ENCODE measurements at places on chromosomes 4 and X.

DNA sequence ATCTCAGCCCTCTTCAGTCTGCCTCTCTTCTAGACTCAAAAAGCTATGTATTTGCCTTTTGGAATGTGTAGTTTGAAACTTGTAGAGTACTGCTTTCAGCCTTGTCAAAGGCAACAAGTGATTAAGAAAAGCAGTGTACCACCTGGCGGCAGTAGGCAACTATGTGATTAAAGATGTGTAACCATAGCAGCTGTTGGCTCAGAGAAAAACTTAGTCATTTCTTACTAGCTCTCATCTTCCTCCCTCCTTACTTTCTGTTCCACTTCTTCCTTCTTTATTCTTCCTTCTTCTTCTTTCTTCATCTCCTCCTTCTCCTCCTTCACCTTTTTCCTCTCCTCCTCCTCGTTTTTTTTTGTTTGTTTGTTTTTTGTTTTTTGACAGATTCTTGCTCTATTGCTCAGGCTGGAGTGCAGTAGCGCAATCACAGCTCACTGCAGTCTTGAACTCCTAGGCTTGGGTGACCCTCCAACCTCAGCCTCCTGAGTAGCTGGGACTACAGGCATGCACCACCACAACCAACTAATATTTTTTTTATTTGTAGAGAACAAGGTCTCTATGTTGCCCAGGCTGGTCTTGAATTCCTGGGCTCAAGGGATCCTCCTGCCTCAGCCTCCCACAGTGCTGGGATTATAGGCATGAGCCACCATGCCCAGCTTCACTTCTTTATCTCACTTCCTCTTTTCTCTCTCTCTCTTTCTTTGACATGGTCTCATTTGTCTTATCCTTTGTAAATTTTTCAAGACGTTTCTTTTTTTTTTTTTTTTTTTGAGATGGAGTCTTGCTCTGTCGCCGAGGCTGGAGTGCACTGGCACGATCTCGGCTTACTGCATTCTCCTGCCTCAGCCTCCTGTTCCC lies 32.6 kb downstream of the ABHD18 start:
- DNase-seq: no peak

- DNase-seq: no peak
Observed at GRCh38 chr4:151604238-151604637, 156.6 kb downstream of the GATB start.

- no peak for DNase-seq
Observed at GRCh38 chrX:16814597-16814996, 28.3 kb downstream of the TXLNG start.

GRCh38 chr4:94389595-94390267 lies 47.1 kb upstream of the HPGDS start:
- no peak for DNase-seq

GRCh38 chr4:11021333-11021732 lies 336.8 kb upstream of the CLNK start:
- DNase-seq: no peak

DNA sequence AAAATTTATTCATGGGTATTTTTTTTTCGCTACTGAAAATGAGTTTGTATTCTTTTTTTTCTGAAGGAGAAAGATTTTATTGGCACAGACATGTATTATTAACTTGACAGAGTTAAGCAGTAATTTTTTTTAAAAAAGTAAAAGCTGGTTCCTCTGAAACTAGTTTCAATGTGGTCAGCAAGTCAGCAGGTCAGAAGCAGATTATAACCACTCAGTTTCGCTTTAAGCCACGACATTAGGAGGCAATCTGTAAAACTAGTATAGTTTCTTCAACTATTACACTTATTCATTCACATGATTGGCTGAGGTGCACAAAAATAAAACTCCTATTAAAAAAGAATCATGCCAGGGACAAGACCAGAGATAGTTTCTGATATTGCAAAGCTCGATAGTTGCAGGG lies 714.2 kb upstream of the PCDH7 start:
- no peak for DNase-seq

GRCh38 chrX:97328853-97329390 lies 445.2 kb downstream of the RPA4 start:
- DNase-seq: no peak

DNA sequence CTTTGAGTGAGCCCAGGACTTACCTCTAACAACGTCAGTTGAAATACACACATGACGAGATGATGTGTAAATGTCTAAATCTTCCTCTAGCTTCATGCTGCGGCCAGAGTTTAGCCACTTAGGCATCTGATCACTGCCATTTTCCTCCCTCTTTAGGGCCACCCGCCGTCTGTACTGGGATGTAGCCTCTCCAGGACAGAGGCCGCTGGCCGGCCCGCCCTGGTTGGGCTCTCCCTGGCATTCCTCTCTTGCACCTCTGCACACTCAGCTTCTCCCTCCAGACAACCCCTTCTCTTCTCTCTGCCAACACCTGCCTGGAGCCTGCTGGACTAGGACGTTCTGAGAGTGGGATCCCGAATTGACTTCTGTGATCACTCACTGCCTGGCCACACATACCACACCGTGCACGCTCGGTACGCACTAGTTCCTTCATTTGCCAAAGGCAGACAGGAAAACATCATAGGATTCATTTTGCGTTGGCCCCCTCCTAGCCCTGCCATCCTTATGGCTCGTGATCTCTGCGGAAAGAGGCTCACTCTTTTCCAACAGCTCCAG lies 33.6 kb downstream of the RNF212 start:
- no peak for DNase-seq

DNA sequence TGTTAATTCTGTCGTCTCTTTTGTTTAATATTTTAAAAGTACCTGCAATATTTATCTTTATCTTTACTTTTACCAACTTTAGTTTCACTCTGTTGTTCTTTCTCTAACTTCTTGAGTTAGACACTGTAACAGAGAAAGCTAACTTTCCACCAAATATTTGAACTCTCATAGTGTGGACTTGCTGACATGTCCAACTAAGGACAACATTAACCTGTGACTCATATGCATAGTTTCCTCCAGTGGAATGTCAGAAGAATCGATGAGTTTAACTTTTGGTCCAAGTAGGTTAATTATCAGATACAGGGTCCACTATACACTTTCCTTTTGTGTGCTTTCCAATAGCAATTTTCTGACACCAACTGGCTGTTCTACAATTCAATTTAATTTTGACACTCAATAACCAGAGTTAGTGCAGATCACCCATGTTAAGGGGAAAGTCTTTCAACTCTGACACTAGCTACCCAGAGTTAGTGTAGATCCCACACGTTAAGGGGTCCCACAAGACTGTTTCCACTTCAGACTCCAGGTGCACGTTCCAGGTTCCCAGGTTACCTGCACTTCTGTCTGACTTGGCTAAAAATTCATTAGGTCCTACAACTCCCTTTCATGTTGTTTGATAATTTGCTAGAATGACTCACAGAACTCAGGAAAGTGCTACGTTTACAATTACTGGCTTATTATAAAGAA lies 559.0 kb upstream of the AMOT start:
- DNase-seq: no peak

- no peak for DNase-seq
Observed at GRCh38 chrX:21875013-21875412, 19.2 kb downstream of the YY2 start.

- DNase-seq: no peak
Observed at GRCh38 chr4:150889306-150889705, 125.8 kb downstream of the LRBA start.

DNA sequence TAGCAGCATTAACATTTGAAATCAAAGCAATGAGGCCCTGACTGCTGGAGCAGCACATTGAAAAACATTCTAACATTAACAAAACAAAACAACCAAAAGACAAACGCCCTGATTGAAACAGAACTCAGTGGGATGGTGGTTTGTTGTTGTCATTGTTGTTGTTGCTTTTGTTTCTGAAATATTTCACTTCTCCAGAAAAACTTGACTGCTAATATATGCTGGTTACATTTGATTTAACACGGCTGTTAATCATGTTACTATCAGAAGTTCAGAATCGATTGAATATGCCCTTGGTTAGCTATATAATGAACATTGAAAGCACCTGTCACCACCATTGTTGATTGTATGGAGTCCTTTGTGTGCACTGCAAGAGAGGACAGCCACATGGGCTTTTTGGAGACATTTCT lies 790.4 kb upstream of the GALNTL6 start:
- DNase-seq: no peak

DNA sequence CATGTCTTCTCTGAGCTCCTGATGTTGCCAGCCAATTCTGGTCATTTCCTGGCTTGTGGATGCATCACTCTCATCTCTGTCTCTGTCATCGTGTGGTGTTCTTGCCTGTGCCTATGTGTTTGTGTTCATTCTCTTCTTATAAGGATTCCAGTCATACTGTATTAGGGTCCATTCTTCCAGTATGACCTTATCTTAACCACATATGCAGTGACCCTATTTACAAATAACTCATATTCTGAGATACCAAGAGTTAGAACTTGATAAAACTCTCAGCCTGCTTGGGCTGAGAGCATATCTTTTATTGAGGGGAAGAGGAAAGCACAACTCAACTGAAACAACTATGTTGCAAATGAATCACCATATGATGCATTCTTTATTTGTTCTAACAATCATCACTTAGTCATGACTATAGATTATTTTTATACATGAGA lies 189.0 kb upstream of the ANXA10 start:
- DNase-seq: no peak

DNA sequence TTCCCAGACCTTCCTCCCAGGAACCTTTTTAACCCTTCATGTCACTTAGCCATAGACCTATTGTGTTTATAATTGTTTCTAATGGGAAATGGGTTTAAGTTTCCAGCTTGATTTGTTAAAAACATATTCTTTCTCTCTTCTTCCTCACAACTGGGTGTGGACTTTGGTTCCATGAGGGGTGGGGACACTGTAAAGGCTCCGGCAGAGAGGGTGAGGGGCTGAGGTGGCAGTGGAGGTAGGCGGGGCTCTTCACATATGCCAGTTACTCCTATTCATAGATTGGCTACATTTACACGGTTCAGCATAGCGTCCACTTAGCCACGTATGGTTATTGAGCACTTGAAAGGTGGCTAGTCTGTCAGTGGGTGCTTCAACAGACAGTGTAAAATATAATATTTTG lies 7.8 kb downstream of the INTS6L start:
- DNase-seq: no peak

- no peak for DNase-seq
Observed at GRCh38 chr4:152117520-152117919, 356.7 kb upstream of the GATB start.

DNA sequence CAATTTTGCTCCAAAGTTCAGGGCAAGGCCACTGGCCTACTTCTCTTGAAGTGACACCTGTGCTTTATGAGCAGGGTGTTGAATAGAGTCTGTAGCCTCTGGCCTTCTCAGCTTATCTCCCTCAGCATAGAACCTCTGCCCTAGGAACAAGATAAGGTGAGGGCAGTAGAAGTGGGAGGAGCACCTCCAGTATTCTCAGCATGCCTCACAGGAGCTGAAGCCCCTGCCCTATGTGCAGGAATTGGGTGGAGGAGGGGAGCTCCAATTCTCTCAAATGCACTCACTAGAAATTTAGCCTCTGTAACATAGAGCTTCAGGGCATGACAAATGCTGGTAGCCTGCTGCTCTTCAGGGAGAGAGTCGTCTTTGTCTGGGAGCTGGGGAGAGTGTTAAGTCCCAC lies 479.3 kb downstream of the IL1RAPL1 start:
- DNase-seq: no peak

- no peak for DNase-seq
Observed at GRCh38 chr4:43126595-43126994, 234.1 kb downstream of the GRXCR1 start.

DNA sequence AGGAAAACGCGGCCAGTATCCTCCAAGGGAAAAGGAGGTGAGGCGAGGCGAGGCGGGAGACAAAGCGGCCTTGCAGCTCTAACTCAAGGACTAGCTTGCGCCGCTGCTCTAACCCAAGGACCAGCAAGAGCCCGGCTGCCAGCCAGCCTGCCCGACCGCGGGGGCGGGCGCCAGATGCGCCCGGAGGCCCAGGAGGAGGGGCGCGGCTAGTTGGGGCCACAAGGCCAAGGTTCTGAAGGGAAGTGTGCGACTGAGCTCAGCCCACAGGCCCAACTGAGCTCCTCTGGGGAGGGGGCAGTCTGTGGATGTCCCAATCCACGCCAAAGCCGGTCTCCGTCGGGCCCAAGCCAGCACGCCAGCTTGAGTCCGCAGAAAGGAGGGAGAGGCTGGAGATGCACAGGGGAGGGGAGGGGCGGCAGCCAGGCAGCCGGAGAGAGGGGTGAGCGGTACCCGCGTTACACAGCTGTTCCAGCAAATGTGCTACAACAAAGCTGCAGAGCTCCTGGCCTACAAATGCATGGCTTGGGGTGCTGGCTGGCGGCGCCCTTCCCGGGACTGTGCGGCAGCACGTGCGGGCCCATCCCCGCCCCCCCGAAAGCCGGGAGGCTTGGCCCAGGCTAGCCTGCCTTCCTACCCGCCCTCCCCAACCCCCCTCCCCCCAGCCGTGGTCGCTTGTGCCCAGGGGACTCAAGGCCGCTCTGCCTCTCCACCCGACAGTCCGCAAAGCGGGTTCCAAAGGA lies 637 bp downstream of the AMER1 start:
- no peak for DNase-seq

GRCh38 chrX:42783451-42783850 lies 5.5 kb upstream of the PPP1R2C start:
- DNase-seq: no peak

DNA sequence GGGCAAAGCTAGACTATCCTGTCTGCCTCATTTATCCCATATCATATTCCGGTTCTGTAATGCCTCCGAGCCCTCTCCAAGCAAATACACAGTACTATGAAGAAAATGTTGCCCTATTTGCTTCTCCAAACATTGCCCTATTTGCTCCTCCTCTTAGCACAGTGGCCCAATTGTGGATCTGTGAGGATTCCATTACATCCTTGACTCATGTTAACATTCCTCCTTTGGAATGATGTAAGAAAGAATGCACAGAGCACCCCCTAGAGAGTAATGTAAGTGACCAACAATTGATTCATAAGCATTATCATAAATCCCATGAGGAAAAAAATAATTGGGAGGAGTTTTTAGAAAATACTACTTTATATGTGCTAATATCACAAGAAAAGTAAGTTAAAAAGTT lies 11.3 kb upstream of the BTC start:
- DNase-seq: no peak

DNA sequence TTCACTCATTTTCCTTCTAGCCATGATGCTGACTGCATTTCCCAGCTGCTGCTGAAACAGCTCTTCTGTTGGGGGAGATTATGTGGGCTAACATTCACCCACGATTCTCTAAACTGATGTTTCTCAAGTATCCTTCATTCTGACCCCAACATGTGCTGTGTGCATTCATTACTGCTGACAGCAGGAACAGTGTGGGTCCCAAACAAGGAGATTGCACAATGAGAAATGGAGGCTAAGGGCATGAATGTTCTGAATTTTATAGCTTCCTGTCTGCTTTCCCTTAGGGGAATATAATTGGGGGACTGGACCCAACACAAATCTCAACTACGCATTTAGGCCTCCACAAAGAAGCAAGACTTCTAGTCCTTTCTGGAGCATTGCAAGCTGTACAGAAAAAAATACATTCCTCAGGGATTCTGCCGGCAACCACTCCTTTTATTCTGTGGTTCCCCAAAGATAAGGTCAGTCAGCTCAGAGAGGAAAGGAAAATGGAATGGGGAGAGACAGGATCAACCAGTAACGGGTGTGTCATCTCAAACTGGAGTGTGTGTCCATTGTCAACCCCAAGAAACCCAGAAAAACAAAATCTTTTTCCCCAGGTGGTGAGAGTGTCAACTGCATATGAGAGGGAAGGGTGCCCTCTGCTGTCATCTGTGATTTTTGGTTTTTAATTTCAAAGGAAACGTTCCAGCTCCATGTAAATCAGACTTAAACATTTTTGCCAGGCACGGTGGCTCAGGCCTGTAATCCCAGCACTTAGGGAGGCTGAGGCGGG lies 81.5 kb upstream of the EGFL6 start:
- DNase-seq: peak; percentile 56

GRCh38 chrX:72540318-72540717 lies 32.3 kb downstream of the HDAC8 start:
- peak; percentile 0 for DNase-seq

Measured in DMS153 (cell line).